ENCODE measurements at places on chromosomes 1 and 21.
A peak's percentile ranks its signal among the peaks of the same experiment; 100 is the strongest.

GRCh38 chr1:234163267-234163919 lies 209.9 kb upstream of the COA6 start:
- DNase-seq, result no peak

DNA sequence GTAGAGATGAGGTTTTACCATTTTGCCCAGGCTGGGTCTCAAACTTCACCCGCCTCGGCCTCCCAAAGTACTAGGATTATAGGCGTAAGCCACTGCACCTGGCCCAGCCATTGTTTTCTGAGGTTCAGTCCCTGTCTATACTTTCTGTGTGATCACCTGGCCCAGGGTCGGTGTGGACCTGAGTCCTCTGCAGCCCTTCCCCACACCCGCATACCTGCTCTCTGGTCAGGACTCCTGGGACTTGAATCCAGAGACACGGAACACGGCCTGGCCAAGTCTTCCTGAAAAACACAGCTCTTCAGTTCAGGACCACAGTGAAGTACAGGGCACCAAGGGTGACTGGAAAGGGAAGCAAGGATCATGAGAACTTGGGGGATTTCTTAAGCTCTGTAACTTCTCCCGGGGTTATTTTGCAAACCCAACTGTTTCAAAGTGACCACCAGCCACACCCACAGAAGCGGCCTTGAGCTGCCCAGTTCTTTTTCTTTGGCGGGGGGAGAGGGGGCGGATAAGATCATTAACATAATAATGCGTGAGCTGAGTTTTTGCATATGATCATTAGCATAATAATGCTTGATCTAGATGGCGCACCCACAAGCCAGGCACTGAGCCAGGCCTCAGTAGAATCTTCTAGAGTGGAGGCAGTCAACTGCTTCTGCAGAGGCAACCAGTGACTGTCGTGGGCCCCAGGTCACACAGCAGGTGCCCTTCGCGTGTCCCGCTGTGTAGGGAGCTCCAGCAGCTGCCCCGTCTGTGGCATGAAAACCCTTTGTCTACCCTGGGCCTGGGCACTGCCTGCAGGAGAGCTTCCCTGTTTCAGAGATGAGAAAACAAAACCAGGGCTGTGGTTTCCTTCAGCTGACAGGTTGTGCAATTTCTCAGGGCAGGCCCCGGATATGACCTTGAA lies 1.7 kb upstream of the NADK start:
- DNase-seq, result peak; percentile 94

GRCh38 chr1:106254748-106255147 lies 801.7 kb upstream of the PRMT6 start:
- peak; percentile 26 for DNase-seq

- DNase-seq, result peak; percentile 91
Observed at GRCh38 chr1:182784556-182785171, 4.9 kb upstream of the NPL start.

DNA sequence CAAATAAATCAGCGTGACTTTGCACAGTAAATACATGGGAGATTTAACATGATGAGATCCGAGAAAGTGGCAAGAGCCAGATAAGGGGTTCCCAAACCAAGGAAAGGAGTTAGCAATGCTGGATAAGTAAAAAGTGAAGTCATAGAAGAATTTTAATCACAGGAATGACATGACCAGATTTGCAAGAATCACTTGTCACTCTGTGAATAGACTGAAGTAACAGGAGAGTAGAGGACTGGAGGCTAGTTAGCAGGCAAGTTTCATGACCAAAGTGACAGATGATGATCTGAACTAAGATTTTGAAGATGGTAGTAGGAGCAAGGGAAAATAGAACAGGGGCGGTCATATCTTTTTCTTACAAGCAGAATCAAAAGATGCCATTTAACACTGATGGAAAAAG lies 8.4 kb downstream of the CFH start:
- DNase-seq, result peak; percentile 52

GRCh38 chr1:34758751-34759150 lies 789 bp upstream of the GJB4 start:
- no peak for DNase-seq

DNA sequence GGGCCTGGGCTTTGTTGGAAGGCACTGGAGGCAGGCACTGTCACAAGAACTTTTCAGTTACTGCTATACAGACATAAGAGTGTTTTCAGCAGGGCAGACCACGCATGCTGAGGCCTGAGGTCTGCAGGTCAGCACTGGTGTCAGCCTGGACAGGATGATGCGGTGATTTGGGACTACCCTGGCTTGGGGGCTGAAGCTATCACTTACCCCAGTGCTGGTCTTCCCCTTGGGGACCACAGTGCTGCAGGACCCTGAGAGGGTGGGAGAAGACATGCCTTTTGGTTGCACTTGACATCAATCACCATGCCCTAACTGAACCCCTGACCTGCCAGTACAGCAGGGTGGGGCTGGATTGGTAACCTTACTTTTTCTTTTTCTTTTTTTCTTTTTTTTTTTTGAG lies 9.2 kb downstream of the DMRTB1 start:
- no peak for DNase-seq

GRCh38 chr1:1065265-1065939 lies 8.7 kb downstream of the RNF223 start:
- peak; percentile 44 for DNase-seq

All from OCI-M1 (cell line).